Thoracic aorta (tissue), 2 donors: ENCODE measurements at places on chromosomes 2 and 18. TPM values are rescaled to one million over a fixed set of nuclear protein-coding genes. Genes with fewer than 3 reads are reported as not detected.

- H3K4me1 ChIP-seq: no peaks in the 10 kb centered on the region
- no peaks in the 10 kb centered on the region for H3K36me3 ChIP-seq
- H3K27me3 ChIP-seq: no peaks in the 10 kb centered on the region
- no peak overlapping the region for H3K27ac ChIP-seq
- DNase-seq: no peak
Observed at GRCh38 chr2:230671117-230671516, 41.5 kb upstream of the CAB39 start.

- H3K4me3 ChIP-seq: no peak overlapping the region
- H3K4me1 ChIP-seq: no peaks in the 10 kb centered on the region
- no peaks in the 10 kb centered on the region for H3K27me3 ChIP-seq
- no peaks in the 10 kb centered on the region for H3K36me3 ChIP-seq
Observed at GRCh38 chr2:226701052-226701451, 98.6 kb downstream of the IRS1 start.

DNA sequence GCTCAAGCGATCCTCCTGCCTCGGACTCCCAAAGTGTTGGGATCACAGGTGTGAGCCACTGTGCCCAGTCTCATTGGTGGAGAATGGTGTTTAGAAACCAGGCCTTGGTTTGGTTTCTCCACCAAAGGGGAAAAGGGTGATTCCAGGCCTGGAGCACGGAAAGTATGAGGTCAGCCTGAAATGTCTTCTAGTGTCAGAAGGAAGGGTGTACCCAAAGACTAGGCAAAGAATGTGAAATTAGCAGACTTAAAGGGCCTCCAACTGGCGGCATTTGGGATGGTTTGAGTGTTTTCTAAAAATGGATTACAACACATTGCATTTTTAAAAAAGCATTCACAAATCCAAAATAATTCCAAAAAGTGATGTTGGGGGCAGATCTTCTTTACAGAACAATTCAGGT lies 139.6 kb downstream of the SH3BP4 start:
- H3K27me3 ChIP-seq: no peaks in the 10 kb centered on the region
- no peak overlapping the region for H3K4me3 ChIP-seq
- H3K36me3 ChIP-seq: no peaks in the 10 kb centered on the region
- no peaks in the 10 kb centered on the region for H3K4me1 ChIP-seq
- H3K27ac ChIP-seq: no peak overlapping the region

DNA sequence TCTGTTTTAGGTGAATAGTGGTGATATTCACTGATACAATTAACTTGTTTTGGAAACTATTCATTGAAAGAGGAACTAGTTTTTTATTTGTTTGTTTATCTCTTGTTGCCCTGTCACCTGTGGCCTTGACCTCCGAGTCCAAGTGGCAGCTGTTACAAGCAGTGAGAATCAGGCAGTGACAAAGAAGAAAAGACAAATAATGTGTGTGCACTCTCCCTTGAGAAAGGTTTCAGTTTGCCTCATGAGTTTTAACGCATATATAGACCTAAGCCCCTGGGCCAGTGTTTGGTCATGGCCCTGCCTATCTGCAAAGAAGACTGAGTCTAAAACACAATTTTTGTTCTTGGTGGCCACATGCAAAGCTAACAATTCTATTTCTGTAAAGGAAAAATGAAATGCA lies 15.3 kb downstream of the KYNU start:
- no peak for DNase-seq
- no peak overlapping the region for H3K4me3 ChIP-seq
- peaks cover 5% of the 10 kb centered on the region for H3K4me1 ChIP-seq
- H3K27ac ChIP-seq: no peak overlapping the region
- no peaks in the 10 kb centered on the region for H3K27me3 ChIP-seq

Gene HOXD8
- total RNA-seq: 11.2 TPM

Gene DLX1
- total RNA-seq: 0.92 TPM

DNA sequence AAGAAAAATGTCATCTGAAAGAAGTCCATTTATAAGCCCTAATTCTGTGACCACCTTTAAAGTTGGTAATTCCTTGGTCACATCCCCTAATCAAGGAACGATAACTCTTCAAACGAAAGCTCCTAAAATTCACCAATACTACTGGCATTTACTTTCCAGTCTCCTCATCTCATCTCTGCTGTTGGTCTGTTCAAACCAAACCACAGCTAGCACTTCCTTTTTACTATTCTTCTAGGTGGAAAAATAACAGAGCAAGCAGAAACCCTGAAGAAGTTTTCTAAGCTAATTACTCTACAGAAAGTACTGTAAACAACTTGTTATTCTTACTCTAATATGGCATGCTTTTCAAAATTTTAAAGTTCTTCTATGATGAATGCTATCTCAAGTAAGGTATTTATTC lies 21.6 kb downstream of the TIA1 start:
- no peak for DNase-seq
- no peak overlapping the region for H3K4me3 ChIP-seq
- no peak overlapping the region for H3K27ac ChIP-seq
- H3K4me1 ChIP-seq: no peaks in the 10 kb centered on the region
- H3K36me3 ChIP-seq: peaks cover 54% of the 10 kb centered on the region
- no peaks in the 10 kb centered on the region for H3K27me3 ChIP-seq

- no peak overlapping the region for H3K4me3 ChIP-seq
- H3K4me1 ChIP-seq: no peaks in the 10 kb centered on the region
- no peaks in the 10 kb centered on the region for H3K27me3 ChIP-seq
- no peaks in the 10 kb centered on the region for H3K36me3 ChIP-seq
Observed at GRCh38 chr2:166632616-166633015, 138.6 kb upstream of the SCN7A start.

- H3K36me3 ChIP-seq: peaks cover 19% of the 10 kb centered on the region
- no peaks in the 10 kb centered on the region for H3K27me3 ChIP-seq
- DNase-seq: no peak
- no peak overlapping the region for H3K27ac ChIP-seq
Observed at GRCh38 chr2:27128668-27129571, 5.3 kb downstream of the ABHD1 start.

DNA sequence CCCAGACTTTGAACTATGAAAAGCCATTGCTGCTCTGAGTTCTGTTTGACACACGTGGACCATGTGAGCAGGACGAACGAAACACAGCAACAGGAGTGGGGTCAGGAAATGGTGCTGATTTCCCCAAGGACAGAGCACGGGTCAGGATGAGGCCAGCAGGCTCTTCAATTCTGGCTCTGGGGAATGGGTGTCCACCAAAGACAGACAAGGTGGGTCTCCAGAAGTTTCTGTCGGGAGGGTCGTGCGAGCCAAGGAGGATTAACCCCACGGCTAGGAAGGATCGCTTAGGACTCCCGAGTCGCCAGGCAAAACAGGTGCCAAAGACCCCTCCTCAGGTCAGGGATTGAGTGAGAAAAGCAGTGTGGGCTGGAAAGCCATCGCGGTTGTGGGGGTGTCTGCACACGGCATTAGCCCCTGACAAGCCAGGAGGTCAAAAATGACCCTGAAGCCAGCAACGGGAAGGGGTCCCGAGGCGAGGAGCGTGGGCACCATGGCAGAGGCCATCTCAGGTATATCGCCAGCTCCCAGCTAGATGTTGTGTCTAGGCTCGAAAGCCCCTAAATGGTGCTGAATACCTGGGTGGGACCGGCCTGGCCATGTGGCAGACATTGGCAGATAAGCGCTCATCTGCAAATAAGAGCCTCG lies 213.9 kb upstream of the SALL3 start:
- no peak overlapping the region for H3K4me3 ChIP-seq
- no peak for DNase-seq
- no peak overlapping the region for H3K27ac ChIP-seq
- H3K27me3 ChIP-seq: no peaks in the 10 kb centered on the region

DNA sequence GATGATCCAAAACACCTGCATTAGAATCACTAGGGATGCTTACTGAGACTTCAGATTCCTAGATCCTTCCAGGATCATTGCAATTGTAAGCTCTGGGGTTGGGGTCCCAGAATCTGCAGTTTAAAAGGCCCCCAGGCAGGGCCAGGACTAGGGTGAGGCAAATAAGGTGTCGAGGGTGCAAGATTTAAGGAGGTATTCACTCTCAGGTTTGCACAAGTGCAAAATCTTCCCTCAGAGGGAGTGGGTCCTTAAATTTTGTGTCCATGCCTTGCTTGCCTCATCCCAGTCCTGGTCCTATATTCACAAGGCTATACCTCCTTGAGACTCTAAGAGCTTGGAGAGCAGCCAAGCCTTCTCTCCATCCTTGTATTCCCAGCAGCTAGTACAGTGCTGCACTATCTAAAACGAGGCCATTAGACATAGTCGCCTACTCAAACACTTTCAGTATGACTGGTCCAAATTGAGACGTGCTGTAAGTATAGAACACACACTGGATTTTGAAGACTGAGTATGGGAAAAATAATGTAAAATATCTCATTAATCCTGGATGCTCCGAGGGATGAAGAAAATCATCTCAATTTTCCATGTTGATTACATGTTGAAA lies 31.6 kb upstream of the MREG start:
- DNase-seq: no peak
- H3K27me3 ChIP-seq: no peaks in the 10 kb centered on the region
- H3K4me1 ChIP-seq: no peaks in the 10 kb centered on the region
- H3K4me3 ChIP-seq: no peak overlapping the region

- no peak overlapping the region for H3K4me3 ChIP-seq
- DNase-seq: no peak
- H3K27me3 ChIP-seq: no peaks in the 10 kb centered on the region
- no peak overlapping the region for H3K27ac ChIP-seq
- H3K36me3 ChIP-seq: no peaks in the 10 kb centered on the region
- H3K4me1 ChIP-seq: no peaks in the 10 kb centered on the region
Observed at GRCh38 chr2:124778076-124778475, 753.0 kb downstream of the CNTNAP5 start.

DNA sequence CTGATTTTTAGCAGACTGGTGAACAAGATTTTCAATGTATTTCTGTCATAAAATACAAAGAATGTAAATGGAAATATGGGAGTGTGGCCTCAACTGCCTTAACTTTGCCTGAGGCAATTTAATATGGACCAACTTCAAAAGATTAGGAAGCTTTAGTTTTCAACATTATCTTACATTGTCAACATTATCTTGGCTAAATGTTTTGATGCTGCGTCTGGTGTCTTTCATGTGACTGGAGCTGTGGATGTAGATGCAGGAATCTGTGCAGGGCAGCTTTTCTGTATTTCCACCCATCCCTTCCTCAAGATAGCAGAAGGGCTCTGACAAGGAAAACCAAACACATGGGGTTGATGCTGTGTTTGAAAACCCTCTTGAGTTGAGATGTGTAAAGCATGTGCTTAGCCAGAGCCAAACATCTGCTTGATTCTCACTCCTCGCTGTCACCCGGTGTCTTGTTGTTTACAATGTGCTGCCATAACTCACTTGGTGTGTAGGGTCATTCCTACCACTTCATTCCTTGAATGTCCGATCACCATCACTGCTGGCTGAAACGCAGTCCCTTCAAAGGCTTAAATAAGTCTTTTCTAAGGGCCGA lies 33.0 kb downstream of the COPS8 start:
- DNase-seq: no peak
- H3K27ac ChIP-seq: no peak overlapping the region
- H3K27me3 ChIP-seq: no peaks in the 10 kb centered on the region

- no peaks in the 10 kb centered on the region for H3K27me3 ChIP-seq
- H3K36me3 ChIP-seq: no peaks in the 10 kb centered on the region
- H3K4me1 ChIP-seq: no peaks in the 10 kb centered on the region
- no peak for DNase-seq
Observed at GRCh38 chr2:18074476-18074875, 196.0 kb downstream of the KCNS3 start.

DNA sequence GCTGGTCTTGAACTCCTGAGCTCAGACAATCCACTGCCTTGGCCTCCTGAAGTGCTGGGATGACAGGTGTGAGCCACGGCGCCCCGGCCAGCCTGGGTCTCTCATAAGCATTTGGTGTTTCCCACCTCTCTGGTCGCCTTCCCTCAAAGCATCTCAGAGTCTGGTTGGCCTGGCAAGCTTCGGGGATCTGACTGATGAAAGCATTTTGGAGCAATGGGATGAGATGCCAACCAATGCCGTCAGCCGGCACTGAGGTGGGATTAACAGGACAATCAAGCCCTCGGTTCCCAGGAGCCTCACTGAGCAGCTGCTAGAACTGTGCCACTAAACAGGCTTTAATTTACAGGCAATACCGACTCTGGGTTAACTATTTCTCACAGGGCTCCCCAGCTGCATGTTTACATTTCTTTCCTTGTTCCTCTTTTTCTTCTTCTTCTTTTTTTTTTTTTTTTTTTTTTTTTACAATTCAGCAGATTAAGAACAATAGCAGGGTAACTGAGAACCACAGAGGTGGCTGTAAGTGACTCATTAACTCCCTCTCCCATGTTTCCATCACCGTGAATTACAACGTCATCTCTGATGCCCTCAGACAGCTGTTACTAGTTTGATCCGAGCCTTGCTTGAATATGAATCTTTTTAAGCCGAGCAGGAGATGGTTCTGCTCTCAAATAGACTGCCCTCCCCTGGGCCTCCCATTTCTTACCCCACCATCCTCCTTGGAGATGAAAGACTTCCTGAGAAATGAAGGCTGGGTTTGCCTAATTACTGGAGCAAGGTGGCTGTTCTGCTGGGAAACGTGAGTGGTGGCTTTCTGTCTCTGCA lies 37.9 kb downstream of the ODC1 start:
- H3K4me1 ChIP-seq: peaks cover 55% of the 10 kb centered on the region
- no peaks in the 10 kb centered on the region for H3K27me3 ChIP-seq
- H3K4me3 ChIP-seq: no peak overlapping the region
- DNase-seq: no peak
- H3K36me3 ChIP-seq: no peaks in the 10 kb centered on the region

DNA sequence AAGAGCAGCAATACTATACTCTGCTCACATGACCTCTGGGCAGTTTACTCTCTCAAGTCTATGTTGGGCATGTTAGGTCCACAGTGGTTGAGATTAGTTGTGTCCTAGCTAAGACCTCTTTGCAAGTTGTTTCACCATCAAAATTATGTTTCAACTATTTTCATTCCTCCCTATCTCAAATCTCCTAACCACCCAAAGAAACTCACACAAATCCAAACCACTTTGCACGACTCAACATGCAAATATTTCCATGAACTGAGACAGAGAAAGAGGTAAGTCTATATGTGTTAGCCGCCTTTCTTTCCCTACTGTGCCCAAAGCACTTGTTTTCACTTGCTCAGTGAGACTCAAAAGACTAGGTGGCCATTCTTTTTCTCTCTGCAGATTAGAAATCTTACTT lies 546.8 kb downstream of the TNS1 start:
- no peaks in the 10 kb centered on the region for H3K27me3 ChIP-seq
- no peaks in the 10 kb centered on the region for H3K4me1 ChIP-seq
- H3K27ac ChIP-seq: no peak overlapping the region
- no peaks in the 10 kb centered on the region for H3K36me3 ChIP-seq
- no peak overlapping the region for H3K4me3 ChIP-seq

DNA sequence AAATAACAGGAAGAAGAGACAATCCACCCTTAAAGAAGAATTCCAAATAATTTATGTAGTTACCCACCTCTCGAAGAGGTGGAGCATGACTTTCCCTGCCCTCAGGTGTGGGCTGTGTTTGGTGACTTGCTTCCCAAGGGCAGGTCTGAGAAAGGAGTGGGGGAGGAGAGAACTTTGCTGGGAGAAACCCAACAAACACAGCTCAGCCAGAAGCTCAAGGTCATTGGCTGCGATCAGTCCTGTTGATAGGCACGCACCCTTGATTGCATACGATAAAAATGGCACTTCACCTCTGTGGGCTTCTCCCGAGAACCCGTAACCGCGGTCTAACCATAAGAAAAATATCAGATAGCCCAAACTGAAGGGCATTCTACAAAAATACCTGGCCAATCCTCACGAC lies 157.5 kb upstream of the ID2 start:
- H3K36me3 ChIP-seq: no peaks in the 10 kb centered on the region
- no peak overlapping the region for H3K4me3 ChIP-seq
- no peak for DNase-seq
- no peaks in the 10 kb centered on the region for H3K27me3 ChIP-seq
- H3K27ac ChIP-seq: no peak overlapping the region
